ENCODE measurements at places on chromosomes 2 and 18. TPM values are rescaled to one million over a fixed set of nuclear protein-coding genes. Genes with fewer than 3 reads are reported as not detected.
A peak's percentile ranks its signal among the peaks of the same experiment; 100 is the strongest.

The FLACC1 gene
- 6.7 TPM for total RNA-seq

The EGR4 gene
- total RNA-seq: not detected

The CHAC2 gene
- 3.2 TPM for total RNA-seq

The NAT8 gene
- not detected for total RNA-seq

The G6PC2 gene
- total RNA-seq: 0.21 TPM

The DLX2 gene
- not detected for total RNA-seq

The SCN1A gene
- total RNA-seq: 1.3 TPM

The DSC1 gene
- 9.4 TPM for total RNA-seq

The DCTN1 gene
- 219 TPM for total RNA-seq

The C18orf32 gene
- total RNA-seq: 48.9 TPM

The DYSF gene
- 51.8 TPM for total RNA-seq

- DNase-seq: no peak
Measured at GRCh38 chr2:210162466-210163124, 8.6 kb downstream of the KANSL1L start.

- DNase-seq: no peak
Measured at GRCh38 chr2:100882645-100883613, 63.0 kb downstream of the NPAS2 start.

- peak; percentile 20 for DNase-seq
Measured at GRCh38 chr2:85790032-85790431, 36.2 kb downstream of the ATOH8 start.

DNA sequence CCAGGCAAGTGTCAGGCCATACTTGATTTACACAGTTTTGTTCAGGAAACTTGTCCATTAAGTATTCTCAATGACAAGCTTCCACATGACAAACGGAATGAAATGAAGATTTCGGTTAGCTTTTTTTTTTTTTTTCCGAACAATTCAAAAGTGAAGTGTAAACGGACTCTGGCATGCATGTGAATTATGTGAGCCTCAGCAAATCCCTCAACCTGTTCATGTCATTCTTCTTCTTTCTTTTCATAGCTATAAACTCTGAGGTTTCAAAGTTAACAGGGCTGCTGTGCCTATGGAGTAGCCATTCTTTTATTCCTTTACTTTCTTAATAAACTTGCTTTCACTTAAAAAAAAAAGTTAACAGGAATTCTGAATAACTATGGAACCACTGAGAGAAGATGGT is 110.3 kb downstream of the NOL10 start:
- no peak for DNase-seq

- DNase-seq: no peak
Measured at GRCh38 chr2:127081826-127082633, 24.9 kb downstream of the BIN1 start.

DNA sequence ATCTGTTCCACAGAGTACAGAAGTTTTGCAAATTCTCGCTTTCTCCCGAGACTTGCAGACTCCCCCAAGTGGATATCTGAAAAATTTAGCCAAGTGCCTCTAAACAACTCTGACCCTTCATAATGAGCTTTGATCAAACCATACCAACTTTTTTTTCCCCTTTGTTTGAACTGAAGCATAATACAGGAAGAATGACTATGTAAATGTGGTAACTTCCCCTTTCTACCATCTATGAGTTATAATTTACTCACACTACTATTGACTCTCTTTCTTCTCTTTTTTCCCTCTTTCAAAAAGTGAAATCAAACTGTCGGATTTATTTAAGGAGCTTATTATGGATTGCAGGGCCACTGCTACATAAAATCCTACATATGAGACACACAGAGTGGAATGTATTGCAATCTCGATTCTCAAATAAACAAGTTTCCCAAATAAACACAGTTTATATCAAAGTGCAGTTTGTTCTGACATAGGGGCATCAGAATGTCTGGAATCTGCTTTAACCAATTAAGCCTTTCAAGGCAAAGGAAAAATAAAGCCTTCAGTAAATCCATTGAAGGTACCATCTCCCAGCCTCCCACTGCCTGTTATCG is 1.4 kb upstream of the ZNF804A start:
- DNase-seq: no peak

DNA sequence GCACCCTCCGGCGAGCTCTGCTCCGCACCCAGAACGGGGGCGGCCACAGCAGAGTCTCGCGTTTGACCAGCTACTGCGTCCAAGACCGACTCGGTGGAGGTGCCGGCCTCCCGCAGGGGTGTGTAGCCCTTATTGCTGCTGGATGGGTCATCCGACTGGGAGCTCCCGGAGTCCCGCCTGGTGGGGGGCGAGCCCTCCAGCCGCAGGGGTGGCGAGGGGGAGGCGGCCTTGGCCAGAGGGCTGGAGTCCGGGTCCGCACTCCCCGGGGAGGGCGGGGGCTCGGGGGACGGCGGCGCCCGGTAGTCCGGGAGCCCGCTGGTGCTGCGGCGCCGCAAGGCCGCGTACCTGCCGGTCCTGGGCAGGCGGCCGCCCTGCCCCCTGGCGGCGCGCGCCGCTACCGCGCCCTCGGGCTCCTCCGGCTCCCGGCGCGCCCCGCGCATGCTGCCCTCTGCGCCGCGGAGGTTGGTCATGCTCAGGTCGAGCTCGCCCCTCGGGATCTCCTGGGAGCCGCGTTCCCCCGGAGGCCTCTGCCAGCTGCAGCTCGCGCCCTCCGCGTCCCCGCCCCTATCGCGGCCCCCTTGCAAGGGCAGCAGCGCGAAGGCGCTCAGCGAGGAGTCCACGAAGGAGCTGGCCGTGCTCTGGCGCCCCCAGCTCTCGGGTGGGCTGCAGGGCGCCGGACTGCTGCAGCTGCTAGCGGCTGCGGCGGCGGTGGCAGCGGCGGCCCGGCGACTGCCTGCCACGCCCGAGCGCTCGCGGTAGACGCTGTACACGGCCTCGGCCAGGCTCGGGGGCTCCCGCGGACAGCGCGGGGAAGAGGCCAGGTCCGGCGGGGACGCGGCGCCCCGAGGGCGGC is 4.8 kb downstream of the TMEM200C start:
- peak; percentile 40 for DNase-seq

GRCh38 chr18:74715306-74715705 is 117.6 kb downstream of the ZNF407 start:
- no peak for DNase-seq

DNA sequence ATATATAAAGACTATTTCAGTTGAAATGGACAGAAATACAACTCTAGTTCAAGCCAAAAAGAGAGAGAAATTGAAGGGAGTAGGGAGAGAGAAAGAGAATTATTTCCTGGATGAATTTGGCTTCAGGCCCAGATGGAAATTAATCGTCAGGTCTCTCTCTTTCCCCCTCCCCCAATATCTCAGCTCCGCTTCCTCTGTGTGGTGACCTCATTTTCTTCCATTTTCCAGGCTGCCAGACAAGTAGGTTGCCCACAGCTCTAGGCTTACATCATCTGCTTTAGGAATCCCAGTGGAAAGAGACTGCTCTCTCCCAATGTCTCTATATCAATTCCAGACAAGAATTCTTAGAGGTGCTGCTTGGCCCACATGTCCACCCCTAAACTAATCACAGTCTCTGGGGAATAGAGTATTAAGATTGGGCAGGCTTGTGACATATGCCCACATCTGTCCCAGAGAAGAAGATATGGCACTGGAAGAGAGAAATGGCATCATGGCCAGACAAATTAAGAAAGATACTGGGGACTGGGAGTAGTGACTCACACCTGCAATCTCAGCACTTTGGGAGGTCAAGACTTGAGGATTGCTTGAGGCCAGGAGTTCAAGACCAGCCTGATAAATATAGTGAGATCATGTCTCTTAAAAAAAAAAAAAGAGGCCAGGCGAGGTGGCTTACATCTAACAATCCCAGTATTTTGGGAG is 37.2 kb upstream of the CFAP36 start:
- no peak for DNase-seq

DNA sequence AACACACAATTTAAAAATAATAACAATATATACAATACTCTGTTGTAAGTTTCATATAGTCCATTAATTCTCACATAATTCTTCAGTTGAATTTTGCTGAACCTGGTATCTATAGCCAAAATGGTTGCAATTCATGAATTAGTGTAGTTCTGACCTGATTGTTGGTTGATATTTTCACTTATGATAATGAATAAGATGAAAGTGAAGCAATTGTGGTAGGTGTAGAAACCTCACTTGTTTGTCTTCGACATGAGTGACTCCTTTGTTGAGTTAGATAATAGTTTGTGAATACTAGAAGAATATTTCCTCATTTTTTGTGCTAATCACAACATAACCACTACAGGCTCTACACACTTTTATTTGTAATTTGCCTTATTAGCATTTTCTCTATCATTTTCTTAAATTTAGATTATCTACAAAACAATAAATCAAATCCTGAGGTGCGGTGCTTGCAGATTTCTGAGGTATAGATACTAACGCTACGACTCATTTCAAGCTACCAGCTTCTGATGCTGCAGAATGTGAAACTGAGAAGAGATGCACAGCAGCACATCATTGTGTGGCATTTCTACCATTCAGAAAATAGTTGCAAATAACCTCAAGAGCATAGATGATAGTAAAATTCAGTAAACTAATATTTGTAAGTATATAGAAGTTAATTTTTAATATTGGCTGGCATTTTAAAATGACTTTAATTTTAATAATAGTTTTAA is 117.9 kb downstream of the KCNH7 start:
- DNase-seq: no peak

DNA sequence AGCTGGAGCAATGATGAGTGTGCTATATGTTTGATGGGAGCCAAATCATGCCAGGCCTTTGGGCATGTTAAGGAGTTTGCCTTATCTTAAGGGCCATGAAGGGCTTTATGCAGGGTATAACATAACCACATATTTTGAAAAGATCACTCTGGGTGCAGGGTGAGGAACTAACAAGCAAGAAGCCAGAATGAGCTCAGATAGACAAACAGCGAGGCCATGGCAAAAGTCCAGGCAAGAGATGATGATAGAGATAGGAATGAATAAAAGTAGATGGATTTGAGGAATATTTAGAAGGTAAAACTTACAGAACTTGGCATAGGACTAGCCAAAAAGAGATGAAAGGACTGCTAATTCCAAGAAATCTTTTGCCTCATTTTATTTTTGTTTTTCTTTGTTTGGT is 6.7 kb downstream of the GALNT3 start:
- no peak for DNase-seq

GRCh38 chr18:58208207-58208932 is 164.3 kb downstream of the NEDD4L start:
- DNase-seq: no peak

- peak; percentile 66 for DNase-seq
Measured at GRCh38 chr18:5463390-5463789, 80.4 kb downstream of the EPB41L3 start.

DNA sequence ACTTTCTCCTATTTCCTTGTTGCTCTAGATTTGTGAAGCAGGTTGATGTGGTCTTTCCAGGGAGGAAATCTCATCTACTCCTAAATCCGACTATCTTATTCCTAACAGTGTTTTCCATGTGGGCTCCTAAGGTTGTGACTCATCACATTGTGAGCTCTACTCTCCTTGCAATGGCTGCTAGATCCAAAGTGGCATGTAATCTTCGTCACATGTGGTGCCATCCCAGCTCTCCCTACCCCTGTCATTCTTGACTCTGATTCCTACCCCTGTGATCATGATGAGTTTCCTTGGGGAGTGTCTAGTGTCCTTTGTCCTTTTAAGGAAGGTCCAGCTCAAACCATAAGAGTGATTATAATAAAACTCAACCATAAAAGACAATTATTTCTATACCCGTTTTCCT is 47.3 kb upstream of the GULP1 start:
- no peak for DNase-seq

- DNase-seq: no peak
Measured at GRCh38 chr2:125167820-125168219, 1142.7 kb downstream of the CNTNAP5 start.

- DNase-seq: peak; percentile 42
Measured at GRCh38 chr2:20516646-20517341, 69.9 kb downstream of the RHOB start.

- no peak for DNase-seq
Measured at GRCh38 chr2:195820373-195820772, 163.3 kb downstream of the SLC39A10 start.

DNA sequence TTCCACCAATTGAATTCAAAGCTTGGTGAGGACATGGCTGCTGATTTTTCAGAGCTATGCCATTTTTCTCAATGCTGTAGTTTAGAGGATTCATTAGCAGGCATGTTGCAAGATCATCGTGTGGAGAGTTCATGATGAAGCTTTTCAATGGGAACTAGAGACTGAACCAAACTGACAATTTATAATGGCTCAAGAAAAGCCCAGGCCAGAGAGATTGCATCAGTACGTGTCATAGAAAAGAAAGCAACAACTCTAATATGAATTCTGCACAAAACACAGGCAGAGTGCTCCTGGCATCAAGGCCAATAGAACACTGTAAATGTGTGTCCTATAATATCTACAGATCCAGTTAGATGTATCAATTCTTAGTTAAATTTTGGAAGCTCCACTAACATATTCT is 477.6 kb downstream of the LRP1B start:
- DNase-seq: no peak

GRCh38 chr2:223548194-223548593 is 54.0 kb downstream of the SCG2 start:
- no peak for DNase-seq

- DNase-seq: no peak
Measured at GRCh38 chr2:10009271-10009810, 34.0 kb upstream of the KLF11 start.

DNA sequence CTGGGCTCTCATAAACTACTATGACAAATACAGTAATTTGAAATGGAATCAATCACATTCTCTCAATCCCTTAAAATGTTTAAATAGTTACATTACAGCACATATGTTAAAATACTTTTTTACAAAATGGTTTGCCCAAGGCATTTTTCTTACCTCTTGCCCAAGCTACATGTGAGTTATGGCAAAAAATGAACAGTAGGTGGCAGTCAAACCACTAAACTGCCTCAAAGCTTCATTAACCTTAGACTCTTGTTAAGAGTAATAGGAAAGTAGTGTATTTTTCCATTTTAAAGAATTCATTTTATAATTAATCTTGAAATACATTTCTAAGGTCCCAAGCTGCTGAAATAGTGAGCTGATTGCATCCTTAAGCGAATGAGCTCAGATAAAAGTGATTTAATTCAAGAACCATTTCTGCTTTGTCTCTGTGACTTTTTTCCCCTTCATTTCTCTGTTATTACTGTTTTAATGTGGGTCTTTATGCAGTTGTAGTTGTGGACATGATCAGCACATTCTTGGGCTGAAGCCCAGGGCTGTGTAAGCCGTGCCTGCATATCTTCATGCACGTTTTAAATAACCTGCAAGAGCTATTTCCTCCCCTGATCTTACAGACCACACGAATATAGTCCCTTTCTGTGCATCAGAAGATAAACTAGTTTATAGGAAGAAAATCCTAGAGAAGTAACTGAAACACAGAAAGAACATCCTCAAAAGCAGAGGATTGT is 311.8 kb downstream of the LNPK start:
- no peak for DNase-seq

- DNase-seq: no peak
Measured at GRCh38 chr2:156445296-156446220, 9.4 kb downstream of the GPD2 start.
